ENCODE measurements at places on chromosomes 2 and 18.

DNA sequence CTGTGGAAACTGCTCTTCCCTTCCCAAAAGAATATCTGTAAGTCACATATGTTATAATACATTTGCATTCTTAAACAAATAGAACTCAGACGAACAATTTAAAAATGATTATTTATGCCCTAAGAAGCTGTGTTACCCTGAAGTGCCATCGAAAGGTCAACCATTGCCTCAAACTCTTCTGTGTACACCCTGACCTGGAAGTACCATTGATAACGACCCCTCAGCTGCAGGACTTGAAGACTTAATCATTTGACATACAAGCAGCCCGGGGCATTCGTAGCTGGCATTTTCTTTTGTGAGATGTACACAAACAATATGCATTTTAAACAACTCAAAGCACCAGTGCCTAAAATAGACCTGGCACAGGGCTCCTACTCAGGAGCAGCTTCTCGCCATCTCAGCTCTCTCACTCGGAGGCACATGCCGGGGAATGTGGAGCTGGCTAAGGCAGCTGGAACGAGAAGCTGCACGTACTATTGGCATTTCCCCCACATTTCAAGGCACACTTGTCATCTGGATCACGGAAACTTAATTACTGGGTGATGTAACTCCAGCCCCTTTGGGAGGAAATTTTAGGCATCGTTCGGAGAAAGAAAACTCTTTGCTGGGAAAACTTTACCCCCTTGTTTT, 170.0 kb upstream of the GALNT5 start:
- DNase-seq = no peak

DNA sequence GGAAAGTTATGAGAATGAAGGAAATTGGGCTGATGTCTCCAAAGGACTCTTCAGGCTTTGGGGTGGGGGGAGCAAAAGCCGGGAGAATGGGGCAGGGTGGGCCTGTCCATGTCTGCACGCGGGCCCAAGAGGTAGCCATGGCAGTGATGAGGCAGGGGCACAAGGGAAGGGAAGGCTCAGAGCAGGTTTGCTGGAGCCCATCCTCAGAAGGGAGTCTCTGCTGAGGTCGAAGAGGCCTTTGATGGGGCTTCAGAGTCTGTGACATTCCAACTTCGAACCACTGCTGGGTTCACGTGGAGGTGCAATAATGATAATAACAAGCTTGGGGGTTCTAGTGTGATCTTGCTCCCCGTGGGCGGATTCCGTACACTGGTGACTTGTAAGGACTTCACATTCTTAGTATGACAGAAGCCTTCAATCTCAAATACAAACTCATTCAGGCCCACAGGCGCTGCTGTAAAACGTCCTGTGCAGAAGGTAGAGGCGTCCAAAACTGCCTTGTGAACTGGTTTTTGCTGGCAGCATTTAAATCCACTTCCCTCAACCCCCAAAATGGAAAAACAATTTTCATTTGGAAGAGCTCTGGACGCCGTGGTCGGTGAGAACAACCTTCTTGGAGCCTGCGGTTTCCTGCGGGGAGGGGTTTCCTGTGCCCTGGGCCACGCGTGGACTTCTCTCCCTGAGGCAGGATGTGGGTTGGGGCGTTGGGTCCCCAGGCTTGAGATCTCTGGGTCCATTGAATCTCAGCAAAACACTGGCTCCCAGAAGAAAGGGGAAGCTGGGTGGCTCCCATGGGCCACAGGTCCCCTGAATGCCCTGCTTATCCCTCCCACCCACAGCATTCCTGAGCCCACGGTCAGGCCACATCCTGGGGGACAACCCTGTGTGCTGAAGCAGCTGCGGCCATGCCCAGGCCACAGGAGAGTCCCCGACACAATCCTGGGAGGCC, 151.0 kb downstream of the TPO start:
- DNase-seq = no peak

DNA sequence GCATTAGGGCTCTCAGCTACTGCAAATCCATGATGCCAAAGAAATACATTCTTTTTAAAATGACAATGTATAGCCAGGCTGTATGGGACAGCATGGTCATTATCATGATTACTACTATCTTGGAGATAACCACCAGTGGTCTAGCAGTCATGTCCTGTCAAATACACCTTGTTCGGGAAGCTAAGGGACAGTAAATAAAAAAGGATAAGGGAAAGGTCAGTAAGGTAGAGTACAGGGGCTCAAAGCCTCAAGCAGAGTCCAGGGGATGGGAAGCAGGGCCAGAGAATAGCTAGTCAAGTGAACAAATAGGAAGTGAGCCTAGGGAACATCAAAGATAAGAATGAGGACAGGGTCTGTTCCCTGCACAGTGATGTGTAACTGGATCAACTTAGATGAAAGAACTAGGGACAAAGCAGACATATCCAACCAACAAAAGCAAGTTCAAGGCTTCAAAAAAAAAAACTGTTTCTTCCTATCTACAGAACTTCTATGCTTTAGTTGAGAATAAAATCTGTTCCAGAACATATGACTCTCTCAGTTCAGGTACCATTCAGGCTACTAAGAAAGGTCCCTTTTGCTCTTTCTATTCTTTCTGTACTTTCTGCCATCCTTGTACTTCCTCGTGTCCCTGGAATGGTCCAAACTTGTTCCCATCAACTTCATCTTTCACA, 62.9 kb upstream of the EHBP1 start:
- DNase-seq = no peak

- DNase-seq = no peak
Measured at GRCh38 chr2:68465081-68465916, 1.8 kb downstream of the FBXO48 start.

GRCh38 chr2:173101687-173102086, 26.0 kb downstream of the MAP3K20 start:
- DNase-seq = no peak

- peak; percentile 36 for DNase-seq
Measured at GRCh38 chr18:23900994-23901393, 113.6 kb upstream of the TTC39C start.

- DNase-seq = no peak
Measured at GRCh38 chr2:230658877-230659652, 53.6 kb upstream of the CAB39 start.

DNA sequence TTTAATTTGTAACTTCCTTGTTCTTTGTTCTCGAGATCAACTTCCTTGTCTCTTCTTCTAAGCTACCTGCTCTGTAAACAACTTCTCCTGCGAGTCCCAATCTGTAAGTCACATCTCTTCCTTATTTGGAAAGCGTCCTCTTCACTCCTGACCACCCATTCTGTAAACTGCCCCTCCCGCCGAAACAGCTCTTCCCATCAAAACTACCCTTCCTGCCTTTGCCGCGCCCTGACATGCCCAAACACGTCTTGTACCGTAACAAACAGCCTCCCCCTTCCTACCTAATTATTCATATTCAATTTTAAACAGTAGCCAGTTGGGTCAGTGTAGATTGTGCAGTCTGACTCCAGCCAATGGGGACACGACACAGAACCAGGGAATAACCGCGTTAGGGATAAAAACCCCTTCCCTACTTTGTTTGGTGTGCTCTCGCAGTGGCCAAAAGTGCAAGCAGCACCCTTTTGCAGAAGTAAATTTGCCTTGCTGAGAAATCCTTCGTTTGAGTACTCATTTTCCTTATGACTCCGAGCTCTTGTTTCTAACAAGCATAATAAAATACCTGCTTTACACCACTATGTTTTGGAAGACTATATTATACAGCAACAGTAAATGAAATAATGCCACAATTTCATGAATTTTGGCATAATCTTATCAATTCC, 39.8 kb downstream of the PIAS2 start:
- DNase-seq = no peak
